Myocyte (in vitro differentiated cells): ENCODE measurements at places on chromosomes 6 and 20.
A peak's percentile ranks its signal among the peaks of the same experiment; 100 is the strongest.

DNA sequence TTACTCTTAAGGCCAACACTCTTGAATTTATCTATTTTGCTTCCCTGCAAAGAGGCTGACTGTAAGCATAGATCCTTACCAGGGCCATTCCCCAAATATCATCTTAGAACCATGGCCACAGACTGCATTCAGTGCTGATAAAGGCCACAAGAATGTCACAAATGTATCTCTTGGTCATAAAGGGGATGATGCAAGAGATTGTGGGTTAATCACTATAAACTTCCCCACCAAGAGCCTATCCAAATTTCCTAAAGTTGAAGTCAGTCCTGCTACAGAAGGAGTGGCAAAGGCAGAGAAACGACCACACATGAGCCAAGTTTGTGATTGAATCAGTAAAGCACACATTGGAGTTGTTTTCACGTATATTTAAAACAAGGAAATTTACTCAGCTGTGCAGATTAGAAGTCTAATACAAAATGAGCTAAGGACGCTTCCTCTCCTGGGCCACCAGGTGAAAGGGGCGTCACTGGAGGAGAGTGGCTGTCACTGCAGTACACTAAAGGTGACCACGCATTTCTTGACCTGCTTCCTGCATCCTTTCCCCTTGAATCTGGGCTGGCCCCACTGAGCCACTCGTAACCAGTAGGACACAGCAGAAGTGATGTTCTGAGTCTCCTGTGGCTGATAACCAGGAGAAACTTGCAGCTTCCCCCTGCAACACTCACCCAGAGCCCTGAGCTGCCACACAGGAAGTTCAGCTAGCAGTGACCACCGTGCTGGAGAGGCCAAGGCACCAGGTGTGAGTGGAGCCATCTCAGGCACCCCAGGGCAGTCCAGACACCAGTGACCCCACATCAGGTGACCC lies 181.9 kb downstream of the SYNDIG1 start:
- peak; percentile 62 for DNase-seq

GRCh38 chr6:160428069-160428430 lies 79.9 kb downstream of the SLC22A3 start:
- DNase-seq, result peak; percentile 68

DNA sequence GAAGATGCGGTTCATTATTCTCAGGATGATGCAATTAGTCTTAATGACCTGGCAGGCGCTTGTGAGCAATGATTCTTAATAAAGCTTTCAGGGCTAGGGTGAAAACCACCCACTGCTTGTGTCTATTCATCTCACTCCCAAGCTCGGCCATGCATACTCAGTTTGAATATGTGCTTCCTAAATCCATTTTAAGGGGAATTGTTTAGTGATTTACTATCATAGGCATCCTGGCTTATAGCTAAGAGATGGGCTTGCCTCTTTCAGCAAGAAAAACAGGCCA lies 141.1 kb upstream of the SLC24A3 start:
- no peak for DNase-seq

GRCh38 chr20:41051009-41051825 lies 22.6 kb downstream of the TOP1 start:
- no peak for DNase-seq

DNA sequence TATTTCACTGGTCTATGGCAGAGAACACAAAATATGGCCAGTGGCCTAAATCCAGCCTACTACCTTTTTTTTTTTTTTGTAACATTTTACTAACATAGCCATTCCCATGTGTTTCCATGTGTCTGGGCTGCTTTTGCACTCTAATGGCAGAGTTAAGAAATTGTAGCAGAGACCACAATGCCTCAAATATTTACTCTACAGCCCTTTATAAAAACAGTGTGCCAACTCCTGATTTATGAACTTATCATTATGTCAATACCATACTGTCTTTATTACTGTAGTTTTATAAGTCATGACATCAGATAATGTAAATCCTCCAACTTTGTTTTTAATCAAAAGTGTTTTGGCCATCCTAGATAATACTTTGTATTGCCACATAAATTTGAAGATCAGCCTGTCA lies 27.4 kb upstream of the CAP2 start:
- no peak for DNase-seq

DNA sequence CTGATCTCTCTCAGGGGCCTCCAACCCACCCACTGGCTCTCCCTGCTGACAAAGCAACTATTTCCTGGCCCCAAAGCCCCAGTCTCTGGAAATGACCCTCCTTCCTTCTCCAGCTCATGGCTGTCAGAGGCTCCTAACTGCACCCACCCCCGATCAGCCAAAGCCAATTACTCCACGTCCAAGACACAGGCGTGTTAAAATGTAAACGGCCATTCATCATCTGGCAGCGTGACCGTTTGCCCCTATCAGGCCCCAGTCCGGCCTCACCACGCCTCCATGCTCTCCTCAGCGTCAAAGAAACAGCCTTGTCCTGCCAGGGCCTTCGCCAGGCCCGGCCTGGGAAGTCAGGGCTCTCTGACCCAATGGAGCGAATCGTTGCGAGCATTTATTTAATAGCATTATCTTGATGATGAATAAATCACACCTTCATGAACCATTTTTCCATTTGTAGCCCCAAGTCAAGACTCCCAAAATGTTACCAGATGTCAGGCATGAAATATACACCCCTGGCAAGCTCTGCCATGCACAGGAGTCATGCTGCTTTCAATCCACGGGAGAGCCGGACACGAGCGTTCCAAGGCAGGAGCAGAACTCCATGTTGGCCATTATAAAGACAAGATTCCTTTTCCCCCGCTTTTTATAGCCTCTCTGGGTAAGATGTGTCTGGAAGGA lies 17.7 kb downstream of the RIPOR3 start:
- DNase-seq, result no peak

DNA sequence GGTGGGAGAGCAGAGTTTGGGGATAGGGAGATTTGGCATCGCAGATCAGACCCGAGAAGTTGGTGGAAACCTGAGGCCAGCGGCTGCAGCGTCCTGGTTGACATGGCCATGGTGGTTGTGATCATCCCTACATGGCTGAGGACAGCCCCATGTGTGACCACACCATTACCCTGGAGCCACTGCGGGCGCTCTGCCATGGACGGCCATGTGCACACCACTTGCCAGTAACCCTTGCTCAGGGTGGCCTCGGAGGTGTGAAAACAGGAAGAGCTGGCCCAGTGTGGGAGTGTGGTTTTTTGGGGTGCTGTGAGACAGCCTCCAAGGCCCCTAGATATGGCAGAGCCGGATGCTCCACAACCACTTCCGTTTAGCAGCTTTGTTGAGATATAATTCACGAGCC lies 64.4 kb downstream of the TMEM242 start:
- no peak for DNase-seq

GRCh38 chr20:46832555-46832954 lies 62.1 kb upstream of the EYA2 start:
- DNase-seq, result no peak

- no peak for DNase-seq
Observed at GRCh38 chr6:15512126-15512525, 150.7 kb downstream of the DTNBP1 start.

GRCh38 chr20:34397096-34397495 lies 34.0 kb downstream of the ITCH start:
- no peak for DNase-seq

DNA sequence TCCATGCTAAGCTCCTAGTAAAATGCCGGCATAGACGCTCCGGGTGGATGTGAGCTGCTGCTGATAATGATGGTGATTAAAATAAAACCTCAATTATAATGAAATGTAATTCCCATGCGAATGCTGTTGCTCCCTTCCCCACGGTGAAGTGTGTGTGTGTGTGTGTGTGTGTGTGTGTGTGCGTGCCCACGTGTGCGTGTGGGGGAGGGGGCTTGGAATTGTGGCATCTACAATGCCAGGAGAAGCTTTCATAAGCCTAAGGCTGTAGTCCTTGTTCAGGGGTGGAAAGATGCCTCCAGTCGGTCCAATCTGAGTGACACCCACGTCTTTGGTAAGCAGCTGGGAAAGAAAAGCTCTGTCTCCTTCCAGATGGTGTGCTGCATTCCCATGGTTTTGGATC lies 137.9 kb downstream of the CDH26 start:
- peak; percentile 13 for DNase-seq

DNA sequence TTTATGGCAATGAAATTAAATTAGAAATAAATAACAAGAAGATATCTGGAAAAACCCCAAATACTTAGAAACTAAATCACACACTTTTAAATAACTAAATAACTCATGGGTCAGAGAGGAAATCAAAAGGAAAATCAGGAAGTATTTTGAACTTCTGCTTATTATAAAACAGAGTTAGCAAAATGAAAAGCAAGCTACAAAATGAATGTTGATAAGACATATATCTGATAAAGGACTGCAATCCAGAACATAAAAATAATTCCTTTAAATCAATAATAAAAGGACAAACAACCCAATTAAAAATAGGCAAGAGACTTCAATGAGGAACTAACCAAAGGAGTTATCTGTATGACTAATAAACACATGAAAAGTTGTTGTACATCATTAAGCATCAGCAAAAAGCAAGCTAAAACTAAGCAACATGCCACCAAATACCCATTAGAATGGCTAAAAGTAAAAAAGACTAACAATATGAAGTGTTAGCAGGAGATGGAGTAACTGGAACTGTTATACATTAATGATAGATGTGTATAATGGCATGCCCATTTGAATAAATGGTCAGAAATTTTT lies 38.9 kb upstream of the STMND1 start:
- no peak for DNase-seq

GRCh38 chr6:150874179-150874578 lies 8.7 kb downstream of the MTHFD1L start:
- DNase-seq, result peak; percentile 74

DNA sequence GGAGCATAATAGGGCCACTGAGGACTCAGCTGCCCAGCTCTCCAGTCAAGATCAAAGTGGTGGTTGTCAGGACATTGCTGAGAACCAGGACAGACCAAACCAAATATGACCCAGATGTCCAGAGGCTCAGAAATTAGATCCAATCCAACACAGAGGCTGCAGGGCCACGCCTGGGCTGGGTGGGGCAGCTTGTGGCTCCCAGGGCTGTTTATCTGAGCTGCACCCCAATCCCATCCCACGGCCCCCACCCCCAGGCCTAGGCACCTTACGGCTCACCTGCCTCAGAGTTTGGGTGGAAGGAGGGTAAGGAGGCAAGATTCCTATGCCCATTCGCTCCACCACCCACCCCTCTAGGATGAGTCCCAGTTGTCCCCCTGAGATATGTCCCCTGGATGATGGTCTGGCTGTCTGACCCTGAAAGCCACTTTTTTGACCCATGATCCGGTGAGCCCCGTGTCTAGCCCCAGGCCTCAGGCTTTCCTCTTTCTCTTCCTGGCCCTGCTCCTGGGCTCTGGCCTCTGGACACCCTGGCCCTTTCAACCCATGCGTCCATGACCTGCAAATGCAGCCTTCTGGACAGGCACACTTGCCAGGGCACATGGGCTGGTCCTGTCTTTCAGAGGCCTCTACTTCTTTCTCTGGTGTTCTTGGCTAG lies 40.0 kb downstream of the CPXM1 start:
- no peak for DNase-seq

- DNase-seq, result peak; percentile 53
Observed at GRCh38 chr6:156427345-156427744, 349.8 kb upstream of the ARID1B start.

GRCh38 chr6:110322151-110322873 lies 35.8 kb downstream of the METTL24 start:
- DNase-seq, result no peak

DNA sequence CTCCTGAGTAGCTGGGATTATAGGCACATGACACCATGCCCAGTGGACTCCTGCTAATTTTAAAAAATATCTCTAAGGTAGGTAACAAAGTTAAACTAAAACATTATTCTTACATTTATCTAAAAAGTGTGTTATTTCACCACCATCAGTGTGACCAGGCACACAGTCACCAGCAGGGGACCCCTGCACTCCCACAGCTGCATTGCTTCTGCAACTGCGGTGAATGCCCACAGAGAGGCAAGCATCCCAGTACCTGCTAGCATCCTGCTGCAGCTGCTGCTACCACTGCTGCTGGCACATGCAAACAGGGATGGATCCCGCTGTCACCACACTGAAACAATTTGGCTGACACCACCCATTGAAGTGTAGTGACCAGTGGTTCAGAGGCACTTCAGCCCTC lies 21.9 kb upstream of the EPB41L2 start:
- DNase-seq, result no peak

DNA sequence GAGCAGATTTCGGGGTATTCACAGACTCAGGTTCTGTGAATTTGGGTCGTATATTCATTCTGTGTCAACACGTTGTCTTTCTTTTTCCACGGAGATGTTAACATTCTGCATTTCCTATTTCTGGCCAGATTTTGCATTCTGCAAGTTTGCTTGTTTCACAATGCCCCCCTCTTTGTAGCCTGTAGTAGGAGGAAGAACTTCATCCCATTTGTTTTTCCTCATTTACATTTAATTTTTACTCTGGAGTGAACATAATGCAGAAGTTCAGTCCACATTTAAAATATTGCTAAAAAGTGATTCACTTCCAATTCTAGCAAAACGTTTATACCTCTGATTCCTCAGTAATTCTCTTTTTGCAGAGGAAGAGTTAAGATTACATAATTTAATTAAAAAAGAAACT lies 12.9 kb downstream of the TAGAP start:
- DNase-seq, result no peak

DNA sequence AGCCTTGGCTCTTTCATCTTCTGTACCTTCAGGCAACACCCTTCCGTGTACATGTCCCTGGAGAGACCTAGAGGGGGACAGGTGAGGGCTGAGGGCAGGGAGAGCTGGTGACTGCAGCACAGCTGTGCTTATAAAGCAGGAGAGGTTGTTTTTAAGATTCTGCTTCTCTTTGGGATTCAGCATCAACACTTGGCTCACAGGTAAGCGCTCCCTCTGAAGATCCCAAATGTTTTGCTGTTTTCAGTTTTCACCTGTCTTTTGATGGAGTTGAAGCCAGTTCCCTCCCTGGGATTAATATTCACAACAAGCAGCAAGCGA lies 19.4 kb upstream of the TRAF3IP2 start:
- DNase-seq, result no peak

GRCh38 chr6:163897030-163897429 lies 482.5 kb downstream of the QKI start:
- peak; percentile 53 for DNase-seq

- no peak for DNase-seq
Observed at GRCh38 chr6:4478098-4478497, 298.1 kb upstream of the CDYL start.

DNA sequence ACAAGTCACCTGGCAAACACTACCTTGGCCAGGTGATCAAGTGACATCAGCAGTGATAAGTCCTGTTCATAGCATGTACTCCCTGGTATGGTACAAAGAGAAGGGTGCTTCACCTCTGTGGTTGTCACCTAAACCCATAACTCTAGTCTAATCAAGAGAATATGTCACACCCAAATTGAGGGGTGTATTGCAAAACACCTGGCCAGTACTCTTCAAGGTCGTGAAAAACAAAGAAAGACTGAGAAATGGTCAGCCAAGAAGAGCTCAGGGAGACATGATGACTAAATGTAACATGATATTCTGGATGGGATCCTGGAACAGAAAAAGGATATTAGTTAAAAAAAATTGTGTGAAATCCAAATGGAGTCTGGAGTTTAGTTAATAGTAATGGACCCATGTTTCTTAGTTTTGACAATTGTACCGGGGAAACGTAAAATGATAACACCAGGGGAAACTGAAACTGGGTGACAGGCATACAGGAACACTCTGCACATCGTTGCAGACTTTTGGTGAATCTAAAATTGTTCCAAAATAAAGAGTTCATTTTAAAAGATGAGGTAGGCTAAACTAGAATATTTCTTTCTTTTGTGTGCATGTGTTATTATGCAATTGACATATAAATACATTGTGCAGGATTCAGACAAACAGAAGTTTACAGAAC lies 262.0 kb downstream of the CDC5L start:
- DNase-seq, result peak; percentile 52

GRCh38 chr20:10984913-10985312 lies 311.1 kb upstream of the JAG1 start:
- DNase-seq, result no peak

GRCh38 chr6:49739423-49739822 lies 4.8 kb downstream of the CRISP3 start:
- DNase-seq, result no peak
